Astrocyte (in vitro differentiated cells and primary cell): ENCODE measurements at places on chromosomes 1 and 21. TPM values are rescaled to one million over a fixed set of nuclear protein-coding genes. Genes with fewer than 3 reads are reported as not detected.

The SPATA1 gene
- 0.41 and 1.4 TPM in 2 replicates for total RNA-seq

GRCh38 chr1:178933709-178934490, 63.0 kb upstream of the ANGPTL1 start:
- H3K4me3 ChIP-seq = no peak overlapping the region
- peaks cover 7% of the 10 kb centered on the region for H3K4me1 ChIP-seq

- H3K27me3 ChIP-seq = peaks cover 7% of the 10 kb centered on the region
- H3K4me3 ChIP-seq = no peak overlapping the region
- H3K4me1 ChIP-seq = no peaks in the 10 kb centered on the region
- no peak for DNase-seq
- H3K27ac ChIP-seq = no peak overlapping the region
These were observed 140.0 kb downstream of the SPATA46 start for GRCh38 chr1:162236618-162237017.

DNA sequence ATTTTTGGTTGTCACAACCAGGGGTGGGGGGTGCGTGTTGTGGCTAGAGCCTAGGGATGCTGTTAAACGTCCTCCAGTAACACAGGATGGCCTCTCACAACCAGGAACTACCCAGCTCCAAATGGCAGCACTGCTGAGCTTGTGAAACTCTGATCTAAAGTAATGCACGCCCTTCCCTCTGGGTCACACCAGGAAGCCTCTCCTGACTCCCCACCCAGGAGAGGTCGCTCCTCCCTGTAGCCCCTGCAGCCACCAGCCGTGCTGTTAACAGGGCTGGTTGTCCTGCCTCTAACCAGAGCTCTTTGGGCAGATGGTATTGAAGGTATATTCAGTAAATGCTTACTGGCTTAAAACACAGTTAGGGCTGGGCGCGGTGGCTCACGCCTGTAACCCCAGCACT, 73.2 kb downstream of the NKAIN1 start:
- no peaks in the 10 kb centered on the region for H3K36me3 ChIP-seq
- H3K27ac ChIP-seq = no peak overlapping the region
- no peaks in the 10 kb centered on the region for H3K27me3 ChIP-seq
- DNase-seq = no peak
- peaks cover 9% of the 10 kb centered on the region for H3K4me1 ChIP-seq

DNA sequence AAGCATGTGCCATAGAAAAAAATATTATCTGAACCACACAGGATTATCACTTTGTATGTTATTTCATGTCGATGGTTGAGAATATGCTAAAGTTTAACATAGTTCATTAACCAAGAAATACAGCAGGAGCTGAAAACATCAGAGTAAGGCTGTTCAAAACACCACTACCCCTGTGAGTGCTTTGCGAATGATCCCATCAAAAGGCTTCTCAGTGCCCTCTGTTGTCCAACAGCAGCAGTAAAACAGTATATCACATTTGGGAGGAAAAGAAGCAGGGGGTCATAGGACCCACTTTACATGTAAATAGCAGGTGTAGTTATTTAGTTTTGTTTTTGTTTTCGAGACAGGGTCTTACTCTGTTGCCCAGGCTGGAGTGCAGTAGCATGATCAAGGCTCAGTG, 289.4 kb upstream of the FMN2 start:
- no peak overlapping the region for H3K4me3 ChIP-seq
- no peak overlapping the region for H3K27ac ChIP-seq
- no peaks in the 10 kb centered on the region for H3K27me3 ChIP-seq
- no peaks in the 10 kb centered on the region for H3K4me1 ChIP-seq
- no peaks in the 10 kb centered on the region for H3K36me3 ChIP-seq

DNA sequence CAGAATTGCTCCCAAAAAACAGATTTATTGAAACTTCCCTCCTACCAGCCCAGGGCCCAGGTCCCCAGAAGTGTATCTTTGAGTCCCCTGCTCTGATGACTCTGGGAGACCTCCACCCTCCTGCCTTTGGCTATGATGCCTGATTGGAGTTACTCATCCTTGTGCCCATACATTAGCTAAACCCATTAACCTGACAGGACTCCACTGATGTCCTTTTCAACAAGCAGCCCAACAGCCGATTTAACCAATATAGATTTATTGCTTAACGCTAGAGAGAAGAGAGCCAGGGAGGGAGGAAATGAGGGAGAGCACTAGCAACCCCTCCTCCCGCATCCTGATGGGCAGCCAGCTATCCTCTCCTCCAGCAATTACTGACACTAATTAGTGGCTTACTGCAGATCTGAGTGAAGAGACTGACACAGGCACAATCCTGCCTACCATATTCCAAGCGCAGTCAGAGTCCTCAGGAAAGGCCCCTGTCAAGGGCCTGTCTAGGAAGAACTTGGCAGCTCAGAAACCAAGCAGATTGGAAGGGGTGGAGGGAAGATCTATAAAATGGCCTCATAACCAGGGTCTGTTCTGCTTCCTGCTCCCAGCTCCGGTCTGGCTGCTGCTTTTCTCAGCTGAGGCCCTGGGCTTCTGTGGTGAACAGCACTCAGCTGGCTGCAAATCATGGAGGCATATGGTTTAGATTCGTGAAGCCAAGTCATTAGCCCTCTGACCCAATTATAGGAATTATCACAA, 484.5 kb upstream of the DAB1 start:
- no peak overlapping the region for H3K4me3 ChIP-seq
- no peaks in the 10 kb centered on the region for H3K36me3 ChIP-seq
- no peak overlapping the region for H3K27ac ChIP-seq
- DNase-seq = no peak
- no peaks in the 10 kb centered on the region for H3K4me1 ChIP-seq

GRCh38 chr1:14539953-14540563, 58.4 kb upstream of the KAZN start:
- no peaks in the 10 kb centered on the region for H3K4me1 ChIP-seq
- no peak overlapping the region for H3K4me3 ChIP-seq
- no peaks in the 10 kb centered on the region for H3K36me3 ChIP-seq
- no peak overlapping the region for H3K27ac ChIP-seq
- DNase-seq = no peak
- no peaks in the 10 kb centered on the region for H3K27me3 ChIP-seq

GRCh38 chr1:221294242-221294641, 415.0 kb downstream of the HLX start:
- H3K4me1 ChIP-seq = no peaks in the 10 kb centered on the region
- no peak for DNase-seq
- no peak overlapping the region for H3K27ac ChIP-seq
- no peaks in the 10 kb centered on the region for H3K36me3 ChIP-seq

GRCh38 chr1:26787381-26787705, 407 bp upstream of the PIGV start:
- peaks cover 55% of the 10 kb centered on the region for H3K4me1 ChIP-seq
- no peaks in the 10 kb centered on the region for H3K27me3 ChIP-seq
- peaks cover 6% of the 10 kb centered on the region for H3K36me3 ChIP-seq
- DNase-seq = peak; percentile 59
- H3K4me3 ChIP-seq = peak overlapping the region; percentile 71
- peak overlapping the region; percentile 95 for H3K27ac ChIP-seq

The CFAP74 gene
- total RNA-seq = not detected in 2 replicates

DNA sequence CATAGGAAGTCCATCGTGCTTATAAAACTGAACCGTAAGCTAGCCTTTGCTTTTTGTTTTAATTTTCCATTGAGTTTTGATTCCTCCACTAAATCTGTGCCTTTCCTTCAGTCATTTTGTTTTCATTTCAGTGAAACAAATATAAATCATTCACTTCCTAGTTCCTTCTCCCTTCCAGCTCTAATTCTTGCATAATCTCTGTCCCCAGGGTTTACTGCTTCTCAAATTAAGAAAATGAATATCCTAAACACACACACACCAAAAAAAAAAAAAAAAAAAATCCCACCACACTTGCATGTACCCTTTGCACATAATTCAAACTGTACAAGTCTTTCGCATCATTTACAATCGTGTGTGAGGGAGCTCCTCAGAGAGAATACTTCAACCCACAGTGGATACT, 6.8 kb downstream of the KCNH1 start:
- no peak overlapping the region for H3K4me3 ChIP-seq
- no peak overlapping the region for H3K27ac ChIP-seq
- H3K27me3 ChIP-seq = no peaks in the 10 kb centered on the region
- no peaks in the 10 kb centered on the region for H3K36me3 ChIP-seq

The TAL1 gene
- 0.14 and 0.17 TPM in 2 replicates for total RNA-seq

GRCh38 chr1:165381745-165382505, 25.4 kb upstream of the LMX1A start:
- H3K4me3 ChIP-seq = no peak overlapping the region
- H3K27me3 ChIP-seq = peaks cover 26% of the 10 kb centered on the region
- H3K27ac ChIP-seq = no peak overlapping the region
- DNase-seq = peak; percentile 48
- H3K4me1 ChIP-seq = no peaks in the 10 kb centered on the region
- H3K36me3 ChIP-seq = no peaks in the 10 kb centered on the region

The CHIT1 gene
- total RNA-seq = not detected in 2 replicates

DNA sequence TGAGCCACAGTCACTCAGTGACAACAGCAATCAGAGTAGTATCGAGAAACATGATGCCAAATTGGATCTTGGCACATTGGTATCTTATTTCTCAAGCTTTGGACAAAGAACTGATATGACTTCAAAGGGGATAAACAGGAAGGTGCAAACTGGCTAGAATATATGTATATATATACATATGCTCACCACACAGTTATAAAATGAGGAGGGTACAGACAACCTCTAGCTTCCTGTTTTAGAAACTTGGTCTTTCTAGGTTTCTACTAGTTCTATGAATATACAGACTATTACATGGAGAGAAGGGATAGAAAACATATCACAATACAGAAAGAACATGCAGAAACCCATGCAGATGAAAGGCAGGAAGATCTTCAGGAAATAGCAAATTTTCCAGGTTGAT, 292.1 kb upstream of the SNX7 start:
- no peak overlapping the region for H3K27ac ChIP-seq
- H3K4me3 ChIP-seq = no peak overlapping the region
- DNase-seq = no peak
- H3K36me3 ChIP-seq = no peaks in the 10 kb centered on the region

GRCh38 chr1:234469376-234469775, 9.6 kb downstream of the TARBP1 start:
- peaks cover 4% of the 10 kb centered on the region for H3K36me3 ChIP-seq
- H3K27me3 ChIP-seq = no peaks in the 10 kb centered on the region
- no peak for DNase-seq
- H3K4me1 ChIP-seq = no peaks in the 10 kb centered on the region

GRCh38 chr1:161273402-161273801, 14.9 kb downstream of the PCP4L1 start:
- H3K4me3 ChIP-seq = no peak overlapping the region
- no peaks in the 10 kb centered on the region for H3K36me3 ChIP-seq
- no peaks in the 10 kb centered on the region for H3K4me1 ChIP-seq
- no peak overlapping the region for H3K27ac ChIP-seq
- no peak for DNase-seq

The PBX1 gene
- total RNA-seq = 34.2 and 37.2 TPM in 2 replicates

DNA sequence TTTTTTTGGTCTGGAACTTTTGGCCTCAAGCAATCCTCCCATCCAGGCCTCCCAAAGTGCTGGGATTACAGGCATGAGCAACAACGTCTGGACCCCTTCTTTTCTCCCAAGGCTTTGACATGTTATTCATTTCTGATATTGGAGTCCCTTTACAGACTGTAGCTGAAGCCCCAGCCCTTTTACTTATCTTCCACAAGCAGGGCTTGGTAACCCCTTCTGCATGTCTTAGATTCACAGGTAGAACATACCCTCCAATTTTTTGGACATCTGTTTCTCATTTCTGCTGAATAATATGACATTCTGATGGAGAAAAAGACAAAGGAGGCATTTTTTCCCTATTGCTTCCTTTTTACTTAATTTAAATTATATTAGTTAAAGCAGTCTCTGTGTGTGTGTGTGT, 39.2 kb upstream of the RGS21 start:
- H3K27me3 ChIP-seq = no peaks in the 10 kb centered on the region
- no peaks in the 10 kb centered on the region for H3K36me3 ChIP-seq
- no peak overlapping the region for H3K27ac ChIP-seq
- no peak for DNase-seq
- H3K4me1 ChIP-seq = no peaks in the 10 kb centered on the region
- no peak overlapping the region for H3K4me3 ChIP-seq

The RHD gene
- total RNA-seq = not detected in 2 replicates

DNA sequence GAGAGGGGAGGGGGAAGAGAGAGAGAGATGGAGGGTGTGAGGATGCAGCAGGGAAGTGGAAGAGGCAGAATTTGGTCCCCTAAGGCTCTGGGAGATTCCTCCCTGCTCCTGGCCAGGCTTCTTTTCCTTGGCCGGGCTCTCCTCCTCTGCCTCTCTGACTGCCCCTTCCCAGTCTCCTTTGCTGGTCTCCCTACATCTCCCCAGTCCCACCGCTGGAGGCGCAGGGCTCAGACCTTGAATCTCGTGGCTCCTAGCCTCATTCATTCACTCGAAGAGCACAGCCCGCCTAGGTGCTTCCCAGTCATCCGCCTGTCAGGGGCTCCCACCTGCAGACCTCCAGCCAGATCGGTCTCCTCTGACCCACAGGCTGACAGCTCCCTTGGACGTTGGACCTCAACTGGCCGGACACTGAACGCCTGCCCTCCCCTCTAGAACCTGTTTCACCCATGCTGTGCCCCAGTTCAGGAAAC, 76.5 kb downstream of the VWA5B1 start:
- no peak overlapping the region for H3K27ac ChIP-seq
- peaks cover 33% of the 10 kb centered on the region for H3K27me3 ChIP-seq
- peak overlapping the region; percentile 23 for H3K4me3 ChIP-seq
- H3K36me3 ChIP-seq = no peaks in the 10 kb centered on the region
- peak; percentile 42 for DNase-seq
- peaks cover 5% of the 10 kb centered on the region for H3K4me1 ChIP-seq

DNA sequence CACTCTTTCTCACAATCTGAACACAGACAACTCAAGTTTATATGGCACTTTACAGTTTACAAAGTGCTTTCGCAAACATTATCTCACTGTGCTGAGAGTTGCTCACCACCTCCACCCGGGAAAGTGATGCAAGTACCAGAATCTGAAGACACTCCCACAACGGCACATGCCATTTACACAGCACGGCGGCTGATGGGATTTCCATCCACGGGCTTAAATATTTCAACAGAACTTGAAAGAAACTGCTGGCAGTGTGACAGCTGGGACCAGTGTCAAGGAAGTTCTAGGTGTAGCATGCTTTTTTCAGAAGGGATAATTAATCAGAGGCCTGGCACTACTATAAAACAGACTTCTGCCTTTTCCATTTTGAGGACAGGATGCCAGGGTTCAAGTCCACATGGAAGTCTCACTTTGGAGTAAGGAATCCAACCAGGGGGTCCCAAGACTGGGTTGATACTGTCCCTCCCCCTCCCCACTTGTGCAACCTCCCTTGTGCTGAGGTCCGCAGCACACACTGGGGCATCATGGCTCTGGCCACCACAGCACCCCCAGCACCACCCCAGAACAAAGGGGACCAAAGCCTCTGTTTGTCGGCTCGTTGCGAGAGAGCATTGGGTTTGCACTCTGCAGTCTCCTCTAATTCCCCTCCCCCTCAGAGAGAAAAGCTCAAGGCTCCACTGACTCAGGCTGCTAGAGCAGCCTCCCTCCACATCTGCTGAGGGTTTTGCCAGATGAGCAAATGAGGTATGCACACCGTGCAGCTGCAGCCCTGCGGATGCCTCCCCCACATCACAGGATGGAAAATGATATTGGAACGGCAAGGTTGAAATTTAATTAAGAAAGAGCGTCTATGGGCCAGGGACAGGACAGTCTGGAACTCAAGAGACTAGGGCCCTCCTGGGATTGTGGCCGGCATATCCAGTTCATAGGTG, 154.9 kb downstream of the TGFBR3 start:
- H3K27me3 ChIP-seq = no peaks in the 10 kb centered on the region
- H3K36me3 ChIP-seq = no peaks in the 10 kb centered on the region
- no peak overlapping the region for H3K27ac ChIP-seq
- H3K4me3 ChIP-seq = no peak overlapping the region
- peaks cover 28% of the 10 kb centered on the region for H3K4me1 ChIP-seq

The CD247 gene
- not detected in 2 replicates for total RNA-seq

- H3K27ac ChIP-seq = peak overlapping the region; percentile 79
- H3K4me3 ChIP-seq = peak overlapping the region; percentile 49
- H3K27me3 ChIP-seq = no peaks in the 10 kb centered on the region
- H3K4me1 ChIP-seq = peaks cover 63% of the 10 kb centered on the region
- H3K36me3 ChIP-seq = no peaks in the 10 kb centered on the region
These were observed 32.4 kb upstream of the JUN start for GRCh38 chr1:58816072-58816746.
